ENCODE measurements at places on chromosomes 7 and 10. TPM values are rescaled to one million over a fixed set of nuclear protein-coding genes. Genes with fewer than 3 reads are reported as not detected.

The CALN1 gene
- not detected for total RNA-seq

The FAM25C gene
- total RNA-seq, result not detected

The GNGT1 gene
- not detected for total RNA-seq

The MBL2 gene
- not detected for total RNA-seq

The MOGAT3 gene
- total RNA-seq, result not detected

The FGFR2 gene
- total RNA-seq, result not detected

The SMURF1 gene
- total RNA-seq, result 33.3 TPM

The EPHA1 gene
- total RNA-seq, result not detected

The CYP2W1 gene
- total RNA-seq, result not detected

The CYP26C1 gene
- 2.5 TPM for total RNA-seq

The LZTS2 gene
- total RNA-seq, result 90.0 TPM

The EEPD1 gene
- 0.65 TPM for total RNA-seq

The TMEM236 gene
- total RNA-seq, result 0.10 TPM

The CNTNAP2 gene
- not detected for total RNA-seq

The PSD gene
- total RNA-seq, result not detected

The GPR15LG gene
- not detected for total RNA-seq

The NSMCE4A gene
- total RNA-seq, result 40.5 TPM

The ZNF488 gene
- 0.10 TPM for total RNA-seq

The HMX2 gene
- total RNA-seq, result not detected

The OLAH gene
- not detected for total RNA-seq

The CCAR1 gene
- 53.2 TPM for total RNA-seq

The SPAM1 gene
- not detected for total RNA-seq

The PON3 gene
- total RNA-seq, result 0.19 TPM

Data from vein endothelial cell (primary cell).